ENCODE measurements at places on chromosomes 12 and 14.

GRCh38 chr14:22152161-22152870 lies 436.7 kb downstream of the DAD1 start:
- DNase-seq = no peak

DNA sequence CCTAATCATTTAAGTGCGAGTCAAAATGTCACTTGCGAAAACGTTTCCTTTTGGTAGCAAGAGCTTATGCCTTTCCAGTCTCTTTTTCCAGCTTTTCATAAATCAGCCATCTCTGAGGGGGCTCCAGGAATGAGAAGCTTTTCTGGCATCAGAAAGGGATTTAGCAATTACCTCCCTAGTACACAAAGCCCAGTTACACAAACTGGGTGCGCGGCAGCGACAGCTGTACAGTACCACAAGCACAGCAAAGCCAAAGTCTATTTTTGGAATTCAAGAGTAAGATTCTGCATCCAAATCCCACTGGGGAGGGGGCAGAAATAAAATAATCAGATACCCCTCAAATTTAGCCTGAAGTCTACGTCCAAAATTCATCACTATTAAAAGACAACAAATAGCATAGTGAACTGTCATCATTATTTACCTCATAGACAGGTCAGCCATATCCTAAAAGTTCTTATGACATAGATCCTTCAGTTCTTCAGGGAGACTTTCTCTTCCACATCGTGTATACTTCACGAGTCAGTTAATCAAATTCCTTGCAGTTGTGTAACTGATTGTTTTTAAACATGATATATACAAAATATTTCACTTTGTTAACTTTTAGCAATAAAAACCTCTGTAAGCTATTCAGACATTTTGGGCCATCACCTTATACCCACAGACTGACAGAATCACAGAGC lies 150.8 kb downstream of the TTC7B start:
- no peak for DNase-seq

GRCh38 chr12:1611803-1612572 lies 17.0 kb upstream of the WNT5B start:
- no peak for DNase-seq

GRCh38 chr14:102717276-102717675 lies 60.0 kb upstream of the TRAF3 start:
- no peak for DNase-seq

- DNase-seq = no peak
These were observed 19.1 kb downstream of the ZFYVE1 start for GRCh38 chr14:73007835-73008234.

DNA sequence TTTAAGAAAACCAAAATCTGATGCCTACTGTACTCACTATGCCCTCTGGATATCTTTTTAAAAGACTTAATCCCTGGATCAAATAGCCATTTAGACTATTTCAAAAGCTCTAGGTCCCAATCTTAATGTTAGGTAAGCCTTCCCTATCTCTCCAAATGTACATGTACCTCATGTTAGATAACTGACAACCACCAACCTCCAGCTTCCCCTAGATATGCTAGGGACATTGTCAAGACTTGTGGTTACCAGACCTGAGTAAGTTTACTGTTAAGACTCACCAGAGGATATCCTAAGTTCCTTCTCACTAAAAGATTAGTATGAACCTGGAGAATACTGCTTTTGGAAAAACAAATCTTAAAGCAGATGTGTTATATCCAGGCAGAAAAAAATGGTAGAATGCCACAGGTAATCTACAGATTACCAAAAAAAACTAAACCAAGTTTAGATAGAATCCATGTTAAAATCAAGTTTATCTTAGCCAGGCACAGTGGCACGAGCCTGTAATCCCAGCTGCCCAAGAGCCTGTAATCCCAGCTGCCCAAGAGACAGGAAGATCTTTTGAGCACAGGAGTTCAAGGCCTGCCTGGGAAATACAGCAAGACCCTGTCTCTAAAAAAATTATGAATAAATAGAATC lies 9.7 kb downstream of the NAP1L1 start:
- no peak for DNase-seq

Measured in stimulated activated CD8-positive, alpha-beta memory T cell treated with anti-CD3 and anti-CD28 coated beads, Interleukin-2, amount 100 ng/mL, for 48 hours (primary cell).